ENCODE measurements at places on chromosomes 11 and 22.

- no peaks in the 10 kb centered on the region for H3K36me3 ChIP-seq
- no peaks in the 10 kb centered on the region for H3K4me1 ChIP-seq
- H3K27ac ChIP-seq: no peak overlapping the region
Observed at GRCh38 chr11:1202154-1202775, 20.6 kb upstream of the MUC5B start.

DNA sequence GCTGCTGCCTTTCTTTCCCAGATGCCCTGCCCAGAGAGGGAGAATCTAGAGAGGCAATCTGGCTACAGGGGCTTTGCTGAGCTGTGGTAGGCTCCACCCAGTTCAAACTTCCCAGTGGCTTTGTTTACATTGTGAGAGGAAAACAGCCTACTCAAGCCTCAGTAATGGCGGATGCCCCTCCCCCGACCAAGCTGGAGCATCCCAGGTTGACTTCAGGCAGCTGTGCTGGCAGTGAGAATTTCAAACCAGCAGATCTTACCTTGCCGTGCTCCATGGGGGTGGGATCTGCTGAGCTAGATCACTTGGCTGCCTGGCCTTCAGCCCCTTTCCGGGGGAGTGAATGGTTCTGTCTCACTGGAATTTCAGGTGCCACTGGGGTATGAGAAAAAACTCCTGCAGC, 12.2 kb downstream of the BDNF start:
- no peaks in the 10 kb centered on the region for H3K4me1 ChIP-seq
- H3K27ac ChIP-seq: no peak overlapping the region
- no peaks in the 10 kb centered on the region for H3K27me3 ChIP-seq
- H3K36me3 ChIP-seq: no peaks in the 10 kb centered on the region
- no peak overlapping the region for H3K4me3 ChIP-seq

DNA sequence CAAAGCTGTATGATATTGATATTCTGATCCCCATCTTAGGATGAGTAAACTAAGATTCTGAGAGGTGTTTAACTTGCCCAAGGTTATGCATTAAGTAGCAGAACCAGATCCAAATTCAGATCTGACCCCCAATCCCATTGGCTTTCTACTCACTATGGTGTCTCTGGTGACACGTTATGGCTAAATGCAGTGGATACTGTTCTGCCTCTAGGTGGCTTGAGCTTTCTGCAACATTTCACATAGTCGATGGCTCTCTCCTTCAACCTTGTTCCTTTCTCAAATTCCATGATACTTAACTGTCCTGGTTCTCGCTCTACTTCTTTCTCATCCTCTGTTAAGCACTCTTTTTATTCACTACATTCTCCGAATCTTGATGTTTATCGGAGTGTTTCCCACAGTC, 9.4 kb downstream of the C11orf97 start:
- H3K27ac ChIP-seq: no peak overlapping the region
- H3K4me3 ChIP-seq: no peak overlapping the region
- no peaks in the 10 kb centered on the region for H3K4me1 ChIP-seq
- DNase-seq: no peak
- peaks cover 5% of the 10 kb centered on the region for H3K27me3 ChIP-seq

DNA sequence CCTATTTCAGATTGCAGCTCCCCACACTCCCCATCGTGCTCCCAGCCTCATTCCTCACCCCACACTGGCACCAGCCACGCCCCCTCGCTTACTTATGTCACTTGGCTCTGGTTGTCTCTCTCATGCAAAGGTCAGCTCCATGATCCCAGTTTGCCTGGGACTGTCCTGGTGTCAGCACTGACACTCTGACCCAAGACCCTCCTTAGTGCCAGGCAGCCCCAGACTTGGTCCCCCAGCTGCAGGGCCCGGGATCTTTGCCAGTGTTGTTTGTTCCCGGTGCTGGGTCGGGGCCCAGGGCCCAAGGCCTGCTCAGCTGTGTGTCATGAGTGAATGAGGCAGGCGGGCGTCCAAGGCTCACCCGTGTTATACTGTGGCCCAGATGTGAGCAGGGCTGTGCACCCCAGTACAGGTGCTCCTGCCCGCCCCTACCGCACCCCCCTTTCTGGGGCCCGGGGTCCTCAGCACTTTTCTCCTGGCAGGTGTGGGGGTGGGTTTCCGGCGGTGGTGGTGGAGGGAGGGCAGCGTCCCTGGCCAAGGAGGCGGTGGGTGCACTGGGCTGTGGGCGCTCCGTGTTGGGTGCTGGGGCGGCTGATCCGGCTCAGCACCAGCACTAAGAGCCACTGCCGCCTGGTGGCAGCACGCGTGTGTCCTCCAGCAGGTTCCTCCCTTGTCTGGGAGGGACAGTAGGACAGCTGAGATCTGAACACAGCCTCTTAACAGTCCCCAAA, 19.5 kb downstream of the IL17REL start:
- peak overlapping the region; percentile 53 for H3K27ac ChIP-seq
- peak; percentile 87 for DNase-seq
- H3K4me1 ChIP-seq: peaks cover 5% of the 10 kb centered on the region
- no peak overlapping the region for H3K4me3 ChIP-seq
- H3K27me3 ChIP-seq: no peaks in the 10 kb centered on the region

GRCh38 chr11:119236891-119237290, 30.8 kb downstream of the CBL start:
- no peak for DNase-seq
- H3K27me3 ChIP-seq: no peaks in the 10 kb centered on the region
- peaks cover 57% of the 10 kb centered on the region for H3K4me1 ChIP-seq
- H3K4me3 ChIP-seq: no peak overlapping the region
- H3K36me3 ChIP-seq: peaks cover 45% of the 10 kb centered on the region

- H3K4me3 ChIP-seq: no peak overlapping the region
- H3K4me1 ChIP-seq: no peaks in the 10 kb centered on the region
- no peaks in the 10 kb centered on the region for H3K27me3 ChIP-seq
- H3K27ac ChIP-seq: no peak overlapping the region
- H3K36me3 ChIP-seq: no peaks in the 10 kb centered on the region
Observed at GRCh38 chr11:132248580-132248979, 878.2 kb downstream of the NTM start.

DNA sequence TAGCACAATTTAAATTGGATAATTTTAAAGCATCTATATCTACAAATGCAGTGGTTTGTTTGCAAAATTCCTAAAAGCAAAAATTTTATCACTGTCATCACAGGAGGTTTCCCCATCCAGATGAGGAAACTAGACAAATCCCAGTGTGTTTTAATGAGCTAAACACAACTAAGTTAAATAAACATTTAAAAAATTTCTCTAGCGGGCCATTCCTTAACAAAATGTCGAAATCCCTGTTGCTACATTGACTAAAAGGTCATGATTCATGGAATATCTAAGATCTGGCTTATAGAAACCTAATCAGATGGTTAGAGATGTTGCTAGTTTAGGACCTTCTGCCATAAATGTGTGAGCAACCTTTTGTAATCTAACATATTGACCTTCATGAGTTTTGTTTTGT, 107.3 kb upstream of the BDNF start:
- peaks cover 2% of the 10 kb centered on the region for H3K27me3 ChIP-seq
- no peak for DNase-seq
- no peaks in the 10 kb centered on the region for H3K36me3 ChIP-seq
- no peak overlapping the region for H3K27ac ChIP-seq
- H3K4me3 ChIP-seq: no peak overlapping the region

- no peaks in the 10 kb centered on the region for H3K27me3 ChIP-seq
- no peak overlapping the region for H3K27ac ChIP-seq
- peaks cover 33% of the 10 kb centered on the region for H3K4me1 ChIP-seq
- H3K36me3 ChIP-seq: peaks cover 5% of the 10 kb centered on the region
Observed at GRCh38 chr11:111631024-111631665, 28.9 kb downstream of the SIK2 start.

DNA sequence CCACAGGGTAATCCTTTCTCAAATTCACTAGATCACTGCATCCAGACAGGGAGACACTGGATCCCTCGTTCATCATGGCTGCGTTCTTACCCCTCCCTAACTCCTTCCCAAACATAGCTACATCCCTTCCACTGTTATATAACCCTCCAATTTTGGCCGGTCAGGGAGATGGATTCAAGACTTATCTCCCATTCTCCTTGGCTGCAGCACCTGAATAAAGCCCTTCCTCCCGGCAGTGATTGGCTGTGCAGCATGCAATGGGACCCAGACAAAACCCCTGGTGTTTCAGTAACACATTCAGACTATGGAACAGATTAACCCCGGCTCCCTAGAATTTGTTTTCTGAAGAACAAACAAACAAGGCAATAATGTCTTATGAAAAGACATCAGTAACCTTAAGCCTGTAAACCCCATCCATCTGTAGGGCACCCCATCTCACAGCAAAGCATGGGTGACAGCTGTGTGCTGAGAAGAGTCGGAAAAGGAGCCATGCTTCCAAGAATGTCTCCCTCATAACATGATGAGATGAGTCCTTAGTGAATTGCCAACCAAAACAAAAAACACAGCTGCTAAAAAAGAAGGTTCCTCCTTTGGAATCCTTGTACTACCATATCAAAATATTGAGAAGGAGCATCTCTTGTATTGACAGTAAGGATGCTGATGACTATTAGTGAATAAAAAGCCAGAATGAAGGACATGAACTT, 5.0 kb downstream of the MIF start:
- peaks cover 32% of the 10 kb centered on the region for H3K36me3 ChIP-seq
- H3K27ac ChIP-seq: no peak overlapping the region
- peaks cover 13% of the 10 kb centered on the region for H3K4me1 ChIP-seq

GRCh38 chr11:27412192-27412691, 49.2 kb upstream of the CCDC34 start:
- no peak for DNase-seq
- no peaks in the 10 kb centered on the region for H3K36me3 ChIP-seq
- H3K27ac ChIP-seq: no peak overlapping the region
- H3K4me3 ChIP-seq: no peak overlapping the region

- H3K27ac ChIP-seq: no peak overlapping the region
- H3K4me1 ChIP-seq: no peaks in the 10 kb centered on the region
- H3K27me3 ChIP-seq: no peaks in the 10 kb centered on the region
- DNase-seq: no peak
- no peak overlapping the region for H3K4me3 ChIP-seq
Observed at GRCh38 chr11:117187007-117187406, 8.5 kb downstream of the SIDT2 start.

DNA sequence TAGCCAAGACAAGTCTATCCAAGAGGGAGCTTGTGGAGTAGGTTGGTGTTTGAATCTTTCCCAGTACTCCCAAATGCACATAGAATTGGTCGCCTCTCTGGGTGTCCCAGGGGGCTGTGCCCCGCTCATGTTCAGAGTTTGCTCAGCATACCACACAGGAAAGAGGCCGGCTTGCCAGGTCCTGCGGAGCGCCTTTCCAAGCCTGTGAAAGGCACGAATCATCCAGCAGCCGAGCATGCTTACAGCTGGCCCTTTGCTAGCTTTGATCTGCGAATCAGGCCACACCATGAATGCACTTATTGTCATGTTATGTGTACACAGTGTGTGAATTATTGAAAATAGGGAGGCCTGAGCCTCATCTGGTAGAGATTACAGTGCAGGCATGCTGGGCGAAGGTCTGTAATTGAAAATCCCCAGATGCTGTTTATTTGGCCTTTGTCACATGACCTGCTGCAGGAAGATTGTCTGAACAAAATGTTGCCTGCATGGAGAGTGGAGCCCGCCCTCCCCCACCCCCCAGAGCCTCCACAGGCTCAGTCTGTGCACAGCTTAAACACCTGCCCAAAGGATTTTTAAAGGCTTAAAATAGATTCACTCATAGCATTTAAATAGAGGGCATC, 163.3 kb upstream of the RASSF10 start:
- no peak overlapping the region for H3K4me3 ChIP-seq
- H3K27me3 ChIP-seq: peaks cover 15% of the 10 kb centered on the region
- no peaks in the 10 kb centered on the region for H3K36me3 ChIP-seq
- no peak overlapping the region for H3K27ac ChIP-seq
- no peak for DNase-seq
